Tongue (tissue), 3 donors: ENCODE measurements at places on chromosomes 5 and 9. TPM values are rescaled to one million over a fixed set of nuclear protein-coding genes. Genes with fewer than 3 reads are reported as not detected.

- peak; percentile 32 for DNase-seq
These were observed 654.4 kb upstream of the CDH6 start for GRCh38 chr5:30539004-30539634.

- DNase-seq: no peak
These were observed 36.5 kb upstream of the GLDC start for GRCh38 chr9:6681957-6682501.

DNA sequence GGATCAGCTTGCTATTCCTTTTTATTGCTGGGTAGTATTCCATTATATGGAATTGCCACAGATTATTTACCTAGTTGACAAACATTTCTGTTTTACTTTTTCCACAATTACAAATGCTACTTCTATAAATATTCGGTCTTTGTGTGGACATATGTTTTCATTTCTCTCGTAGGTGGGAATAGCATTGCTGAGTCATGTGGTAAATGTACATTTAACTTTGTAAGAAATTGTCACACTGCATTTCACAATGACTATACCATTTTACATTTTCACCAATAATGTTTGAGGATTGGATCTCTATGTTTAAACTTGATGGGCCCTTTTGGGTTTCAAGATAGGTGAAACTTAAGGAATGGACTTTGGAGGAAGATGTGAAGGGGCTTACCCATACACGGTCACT, 19.7 kb downstream of the RAI14 start:
- DNase-seq: no peak

DNA sequence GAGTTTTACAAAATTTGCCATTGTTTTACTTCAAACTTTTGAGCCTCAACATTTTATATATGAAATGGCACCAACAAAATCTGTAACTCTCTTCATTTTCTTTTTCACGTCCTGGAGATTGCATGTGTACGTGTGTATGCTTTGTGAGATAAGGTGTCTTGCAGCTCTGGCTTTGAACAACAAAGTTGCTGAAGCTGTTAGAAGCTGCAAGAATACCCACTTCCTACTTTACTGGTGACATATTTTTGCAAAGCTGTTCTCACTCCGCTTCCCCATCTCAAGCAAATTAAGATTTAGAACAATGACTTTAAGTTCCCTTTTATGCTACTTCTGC, 41.8 kb downstream of the FYB1 start:
- DNase-seq: no peak

GRCh38 chr5:143066556-143067281, 296.5 kb downstream of the ARHGAP26 start:
- DNase-seq: peak; percentile 68

DNA sequence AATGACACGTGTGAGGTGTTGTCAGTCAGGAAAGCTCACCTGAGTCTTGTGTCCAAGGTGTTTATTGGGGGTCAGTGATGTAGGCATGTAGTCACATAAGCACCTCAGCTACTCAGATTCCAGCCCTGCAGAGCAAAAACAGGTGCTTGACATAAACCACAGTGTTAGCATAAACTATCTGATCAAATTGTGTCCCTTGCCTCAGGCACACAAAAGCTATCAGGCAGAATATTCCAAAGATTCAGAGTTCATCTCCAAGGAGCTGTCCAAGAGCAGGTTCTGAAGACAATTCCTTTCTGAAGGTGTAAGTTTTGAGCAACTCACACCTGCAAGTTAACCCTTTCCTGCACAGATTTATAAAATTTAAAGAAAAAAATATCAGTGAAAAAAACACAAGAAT, 102.2 kb upstream of the ITGA1 start:
- no peak for DNase-seq

- DNase-seq: peak; percentile 69
These were observed 12.9 kb upstream of the SLCO6A1 start for GRCh38 chr5:102511666-102512065.

DNA sequence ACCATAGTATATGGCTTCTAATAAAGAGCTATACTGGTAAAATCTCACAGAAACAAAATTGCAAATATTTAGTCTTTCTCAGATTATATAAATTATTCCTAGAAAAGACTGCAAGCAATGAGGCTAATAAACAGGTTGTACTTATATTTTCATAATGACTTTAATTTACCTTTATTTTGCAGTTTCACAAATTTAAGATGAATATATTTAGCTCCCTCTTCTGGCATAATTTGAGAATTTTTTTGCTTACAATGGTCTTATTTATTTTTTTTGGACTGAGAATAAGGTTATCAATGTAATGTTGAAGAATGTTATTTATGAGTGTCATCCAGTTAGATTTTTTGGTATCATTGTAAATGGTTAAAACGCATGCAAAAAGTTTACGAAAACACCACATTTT, 56.7 kb downstream of the PIK3R1 start:
- DNase-seq: peak; percentile 47

Gene FBXL7
- 12.8 TPM for total RNA-seq

Gene WHRN
- total RNA-seq: 4.2 TPM

GRCh38 chr5:14696057-14696456, 31.5 kb downstream of the OTULIN start:
- DNase-seq: no peak

GRCh38 chr5:14039063-14039462, 94.6 kb upstream of the DNAH5 start:
- no peak for DNase-seq

Gene CBY3
- not detected for total RNA-seq

DNA sequence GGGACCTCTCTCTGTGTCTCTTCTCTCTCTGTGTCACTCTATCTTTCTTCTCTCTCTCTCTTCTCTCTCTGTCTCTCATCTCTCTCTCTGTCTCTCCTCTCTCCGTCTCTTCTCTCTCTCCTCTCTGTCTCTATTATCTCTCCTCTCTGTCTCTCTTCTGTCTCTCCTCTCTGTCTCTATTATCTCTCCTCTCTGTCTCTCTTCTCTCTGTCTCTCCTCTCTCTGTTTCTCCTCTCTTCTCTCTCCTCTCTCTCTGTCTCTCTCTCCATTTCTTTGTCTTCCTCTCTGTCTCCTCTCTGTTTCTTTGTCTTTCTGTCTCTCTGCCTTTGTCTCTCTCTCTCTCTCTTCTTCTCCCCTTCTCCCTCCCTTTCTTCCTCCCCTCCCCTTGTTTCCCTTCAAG, 3.2 kb upstream of the OLFM1 start:
- no peak for DNase-seq

- peak; percentile 50 for DNase-seq
These were observed 24.0 kb downstream of the SEMA4D start for GRCh38 chr9:89473762-89474469.

DNA sequence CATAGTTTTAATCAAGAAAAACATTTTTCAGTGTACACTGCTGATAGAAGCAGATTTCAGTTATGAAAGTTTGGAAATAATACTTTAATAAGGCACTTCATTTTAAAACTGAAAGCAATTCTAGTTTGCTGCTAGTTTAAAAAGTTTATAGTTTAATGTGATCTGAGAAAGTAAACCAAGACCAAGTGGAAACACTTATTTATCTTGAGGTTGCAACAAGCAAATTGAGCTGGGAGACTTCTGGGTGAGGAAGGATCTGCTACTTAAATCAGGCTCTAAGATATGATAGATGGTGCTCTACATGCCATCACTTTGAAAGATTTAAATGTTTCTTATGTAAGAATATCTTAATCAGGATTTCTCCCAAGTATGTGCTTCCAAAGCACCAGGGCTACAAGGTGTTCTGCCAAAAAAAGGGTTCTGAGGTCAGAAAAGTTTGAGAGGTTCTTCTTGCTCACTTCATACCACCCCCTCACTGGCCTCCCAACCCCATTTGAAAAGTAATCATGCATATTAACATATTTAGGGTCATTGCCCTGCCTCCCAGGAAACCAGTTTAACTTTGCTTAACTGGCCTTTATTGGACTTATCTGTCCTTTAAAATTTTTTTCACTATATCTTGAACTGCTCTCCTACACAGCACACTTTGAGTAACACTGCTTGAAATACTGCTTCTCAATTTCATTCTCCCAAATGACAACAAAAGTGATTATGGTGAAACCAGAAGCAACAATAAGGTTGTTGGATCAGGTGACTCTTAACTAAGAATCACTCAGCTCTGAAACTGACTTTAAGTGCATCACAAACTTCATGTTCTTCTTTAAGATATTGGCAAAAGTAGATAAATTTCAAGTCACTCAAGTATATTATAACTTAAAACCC, 15.5 kb downstream of the SLC44A1 start:
- DNase-seq: no peak

GRCh38 chr9:125843646-125844045, 96.5 kb downstream of the PBX3 start:
- DNase-seq: peak; percentile 17

DNA sequence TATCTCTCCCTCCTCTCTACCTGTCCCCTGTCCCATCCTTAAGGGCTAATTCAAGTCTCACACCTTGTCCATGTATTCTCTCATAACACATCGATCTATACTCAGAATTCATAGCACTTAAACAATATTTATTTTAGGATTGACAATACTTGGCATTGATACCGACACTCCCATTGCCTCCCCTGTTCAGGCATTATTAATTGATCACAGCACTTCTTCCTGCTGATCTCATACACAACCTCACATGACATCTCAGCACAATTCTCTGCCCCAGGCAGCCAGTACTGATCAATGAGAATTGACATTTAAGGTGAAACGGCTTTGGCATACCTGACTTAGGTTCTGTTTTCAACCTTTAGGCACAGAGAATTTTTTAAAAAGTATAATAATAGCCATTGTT, 582.4 kb upstream of the BRINP1 start:
- no peak for DNase-seq

GRCh38 chr5:1246711-1247431, 21.7 kb downstream of the SLC6A18 start:
- DNase-seq: peak; percentile 91

Gene GADD45G
- total RNA-seq: 22.2 TPM

DNA sequence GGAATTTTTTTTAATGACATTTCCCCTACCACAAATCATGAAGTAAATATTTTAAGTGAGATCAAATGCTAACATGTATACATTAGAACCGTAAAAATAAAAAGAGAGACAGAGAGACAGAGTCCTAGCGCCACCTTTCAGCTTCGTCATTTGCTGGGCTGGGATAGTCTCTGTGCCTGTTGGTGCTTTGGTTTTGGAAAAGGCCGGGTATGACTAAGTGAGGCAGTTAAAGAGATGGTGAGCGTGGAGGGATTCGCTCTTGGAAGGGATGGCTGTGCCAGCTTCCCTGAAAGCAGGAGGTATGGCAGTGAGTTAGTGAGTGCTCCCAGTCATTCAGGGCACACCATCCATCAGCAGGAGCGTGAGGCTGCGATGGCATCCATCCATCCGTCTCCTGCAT, 729.6 kb upstream of the WWC1 start:
- no peak for DNase-seq

Gene C9
- not detected for total RNA-seq

- DNase-seq: peak; percentile 1
These were observed 556.4 kb upstream of the CTNND2 start for GRCh38 chr5:12460493-12461261.

Gene RAB3C
- total RNA-seq: 0.21 TPM

DNA sequence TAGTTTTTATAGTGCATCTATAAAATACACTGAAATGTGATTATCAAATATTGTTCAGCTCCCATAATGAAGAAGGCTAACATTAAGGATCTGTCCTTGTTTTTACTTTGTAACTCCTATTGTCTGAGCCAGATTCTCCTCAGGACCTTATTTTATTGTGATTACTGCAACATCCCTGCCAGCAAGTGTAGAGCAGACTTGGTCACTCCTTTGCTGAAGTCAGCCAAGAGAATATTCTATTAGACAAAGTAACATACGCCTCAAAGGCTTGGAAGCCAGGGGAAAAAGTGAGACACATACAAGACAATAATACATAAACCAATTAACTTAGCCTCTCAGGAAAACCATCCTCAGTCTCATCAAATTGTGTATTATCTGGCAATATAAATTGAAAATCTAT, 269.6 kb downstream of the ARL15 start:
- peak; percentile 60 for DNase-seq

Gene ARHGEF39
- 1.0 TPM for total RNA-seq

Gene SPINK7
- not detected for total RNA-seq

GRCh38 chr9:137297966-137298365, 4.1 kb downstream of the NRARP start:
- DNase-seq: no peak

Gene PCDHB13
- total RNA-seq: 4.4 TPM

Gene FABP6
- not detected for total RNA-seq

DNA sequence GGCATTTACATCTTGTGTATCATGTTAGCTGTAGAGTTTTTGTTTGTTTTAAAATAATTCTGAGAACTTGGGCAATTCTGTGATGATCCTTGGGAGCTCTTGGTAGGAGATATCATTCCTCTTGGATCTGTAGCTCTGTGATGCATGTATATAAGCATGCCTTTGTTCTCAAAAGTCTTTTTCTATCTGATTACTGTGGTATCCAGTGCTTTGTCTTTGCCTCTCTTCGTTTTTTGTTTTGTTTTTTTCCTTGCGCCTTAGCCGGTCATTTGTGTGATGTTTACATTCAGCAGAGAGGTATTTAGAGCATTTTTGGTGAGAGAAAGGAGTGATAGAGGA, 110.0 kb downstream of the PAM start:
- DNase-seq: no peak

DNA sequence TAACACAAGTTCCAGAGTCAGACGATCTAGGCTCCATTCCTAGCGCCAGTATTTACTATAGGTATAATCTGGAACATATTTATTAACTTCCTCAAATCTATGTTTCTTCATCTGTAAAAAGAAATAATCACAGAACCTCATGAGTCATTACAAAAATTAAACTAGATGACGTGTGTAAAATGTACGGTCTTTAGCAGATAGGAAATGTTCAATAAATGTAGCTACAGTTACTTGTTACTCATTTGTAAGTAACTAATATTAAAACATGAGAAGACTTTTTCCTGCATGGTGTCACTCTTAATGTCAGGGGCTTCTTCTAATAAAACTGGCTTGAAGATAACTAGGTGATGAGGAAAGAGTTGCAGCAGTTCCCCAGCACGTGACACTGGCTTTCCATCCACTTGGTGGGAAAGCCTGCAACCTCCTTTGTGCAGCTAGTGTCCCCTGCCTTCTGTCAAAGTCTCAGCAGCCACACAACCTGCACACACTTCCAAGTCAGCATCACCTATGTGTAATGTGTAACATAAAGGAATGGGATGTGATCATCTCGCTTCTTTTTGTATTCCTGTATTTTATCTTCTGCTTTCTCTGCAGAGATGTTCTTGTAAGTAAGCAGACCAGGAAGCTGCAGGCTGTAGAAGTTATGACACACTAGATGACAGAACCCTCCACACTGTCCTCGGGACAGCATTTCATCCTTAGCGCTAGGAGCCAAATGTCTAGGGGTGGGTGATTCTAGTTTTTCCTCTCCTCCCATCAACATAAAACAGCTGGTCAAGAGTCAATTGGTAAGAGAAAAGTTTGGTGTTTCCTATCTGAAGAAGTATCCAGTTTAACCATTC, 1.8 kb upstream of the JAKMIP2 start:
- no peak for DNase-seq

DNA sequence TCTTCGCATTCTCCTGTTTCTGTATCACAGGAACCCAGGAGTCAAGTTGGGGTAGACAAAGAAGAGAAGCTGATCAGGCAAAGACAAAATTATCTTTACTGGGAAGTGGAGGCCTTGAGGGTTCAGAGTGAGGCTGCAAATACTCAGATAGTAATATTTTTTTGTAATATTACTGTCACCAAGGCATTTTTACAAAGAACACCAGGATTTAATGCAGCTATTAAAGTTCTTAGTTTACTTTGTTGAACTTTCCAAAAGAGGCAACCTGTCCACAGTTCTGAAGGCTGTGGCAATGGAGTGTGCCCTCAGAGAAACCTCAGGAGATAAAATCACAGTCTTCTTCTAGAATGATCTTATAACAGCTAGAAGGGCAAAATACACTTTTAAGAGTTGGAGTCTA, 74.9 kb downstream of the PGM5 start:
- no peak for DNase-seq

- no peak for DNase-seq
These were observed 23.9 kb downstream of the IRF1 start for GRCh38 chr5:132466433-132467286.

GRCh38 chr9:107932046-107932445, 442.5 kb upstream of the KLF4 start:
- no peak for DNase-seq
